ENCODE measurements at places on chromosomes 7 and 10. TPM values are rescaled to one million over a fixed set of nuclear protein-coding genes. Genes with fewer than 3 reads are reported as not detected.

NSUN5 gene
- total RNA-seq = 24.2 TPM

HABP2 gene
- total RNA-seq = 0.29 TPM

NPFFR1 gene
- total RNA-seq = 0.44 TPM

GRCh38 chr7:138527746-138528223, 67.7 kb downstream of the TRIM24 start:
- no peak overlapping the region for H3K4me3 ChIP-seq
- DNase-seq = no peak
- no peak overlapping the region for H3K27ac ChIP-seq
- H3K36me3 ChIP-seq = peaks cover 14% of the 10 kb centered on the region
- no peaks in the 10 kb centered on the region for H3K4me1 ChIP-seq

- no peaks in the 10 kb centered on the region for H3K27me3 ChIP-seq
- no peaks in the 10 kb centered on the region for H3K36me3 ChIP-seq
- H3K27ac ChIP-seq = peak overlapping the region; percentile 97
- no peak for DNase-seq
These were observed 604 bp downstream of the MXI1 start for GRCh38 chr10:110207805-110208613.

DNA sequence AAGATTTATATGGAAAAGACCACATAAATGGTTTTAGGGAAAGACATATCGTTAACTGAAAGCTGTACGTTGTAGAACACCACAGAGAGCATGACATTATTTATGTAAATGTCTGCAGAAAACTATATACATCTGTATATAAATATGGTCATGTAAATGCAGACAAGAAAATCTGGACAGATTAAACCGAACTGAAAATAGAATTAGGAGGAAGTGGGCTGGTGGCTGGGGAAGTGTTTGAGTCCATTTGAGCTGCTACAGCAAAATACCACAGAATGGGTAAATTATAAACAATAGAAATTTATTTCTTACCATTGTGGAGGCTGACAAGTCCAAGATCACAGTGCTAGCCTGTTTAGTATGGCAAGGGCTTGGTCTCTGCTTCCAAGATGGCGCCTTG, 56.3 kb upstream of the USP6NL start:
- H3K4me1 ChIP-seq = no peaks in the 10 kb centered on the region
- no peak for DNase-seq
- H3K27ac ChIP-seq = no peak overlapping the region
- H3K27me3 ChIP-seq = no peaks in the 10 kb centered on the region
- no peaks in the 10 kb centered on the region for H3K36me3 ChIP-seq

GRCh38 chr7:86598721-86599120, 45.0 kb upstream of the GRM3 start:
- H3K27me3 ChIP-seq = no peaks in the 10 kb centered on the region
- no peaks in the 10 kb centered on the region for H3K4me1 ChIP-seq
- H3K36me3 ChIP-seq = no peaks in the 10 kb centered on the region

GRCh38 chr7:64581926-64582894, 19.3 kb upstream of the ZNF680 start:
- no peaks in the 10 kb centered on the region for H3K4me1 ChIP-seq
- H3K27me3 ChIP-seq = no peaks in the 10 kb centered on the region
- H3K4me3 ChIP-seq = no peak overlapping the region
- no peaks in the 10 kb centered on the region for H3K36me3 ChIP-seq

GRCh38 chr7:91660734-91661356, 219.7 kb downstream of the MTERF1 start:
- no peaks in the 10 kb centered on the region for H3K36me3 ChIP-seq
- H3K27me3 ChIP-seq = no peaks in the 10 kb centered on the region
- H3K27ac ChIP-seq = no peak overlapping the region
- DNase-seq = no peak
- no peak overlapping the region for H3K4me3 ChIP-seq

DNA sequence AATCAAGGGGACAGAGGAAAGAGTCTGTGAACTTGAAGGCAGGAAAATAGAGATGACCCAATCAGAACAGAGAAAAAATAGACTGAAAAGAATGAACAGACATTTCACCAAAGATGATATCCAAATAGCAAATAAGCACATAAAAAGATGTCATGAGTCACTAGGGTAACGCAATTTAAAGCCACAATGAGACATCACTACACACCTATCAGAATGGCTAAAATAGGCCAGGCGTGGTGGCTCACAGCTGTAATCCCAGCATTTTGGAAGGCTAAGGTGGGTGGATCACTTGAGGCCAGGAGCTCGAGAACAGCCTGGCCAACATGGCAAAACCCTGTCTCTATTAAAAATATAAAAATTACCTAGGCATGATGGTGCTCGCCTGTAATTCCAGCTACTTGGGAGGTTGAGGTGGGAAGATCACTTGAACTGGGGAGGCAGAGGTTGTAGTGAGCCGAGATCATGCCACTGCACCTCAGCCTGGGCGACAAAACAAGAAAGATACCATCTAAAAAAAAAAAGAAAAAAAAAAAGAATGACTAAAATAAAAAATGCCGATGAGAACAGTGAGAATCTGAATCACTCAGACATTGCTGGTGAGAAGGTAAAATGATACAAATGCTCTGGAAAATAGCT, 100.9 kb downstream of the LHPP start:
- H3K4me1 ChIP-seq = no peaks in the 10 kb centered on the region
- H3K27me3 ChIP-seq = no peaks in the 10 kb centered on the region
- H3K36me3 ChIP-seq = no peaks in the 10 kb centered on the region
- no peak overlapping the region for H3K27ac ChIP-seq

GRCh38 chr10:83990126-83990525, 149.2 kb upstream of the GHITM start:
- no peaks in the 10 kb centered on the region for H3K27me3 ChIP-seq
- no peaks in the 10 kb centered on the region for H3K4me1 ChIP-seq
- DNase-seq = no peak

GRCh38 chr7:128933180-128933891, 4.4 kb upstream of the IRF5 start:
- no peaks in the 10 kb centered on the region for H3K36me3 ChIP-seq
- no peak overlapping the region for H3K4me3 ChIP-seq
- no peaks in the 10 kb centered on the region for H3K4me1 ChIP-seq
- H3K27ac ChIP-seq = no peak overlapping the region
- H3K27me3 ChIP-seq = no peaks in the 10 kb centered on the region
- DNase-seq = no peak

GRCh38 chr7:233249-234035, 41.1 kb downstream of the FAM20C start:
- H3K36me3 ChIP-seq = no peaks in the 10 kb centered on the region
- no peak for DNase-seq

Measured in breast epithelium (tissue), 4 donors.